NCI-H524 treated with DMSO at 0.1 percent for 48 hours (cell line): ENCODE measurements at places on chromosomes 1 and 21.

DNA sequence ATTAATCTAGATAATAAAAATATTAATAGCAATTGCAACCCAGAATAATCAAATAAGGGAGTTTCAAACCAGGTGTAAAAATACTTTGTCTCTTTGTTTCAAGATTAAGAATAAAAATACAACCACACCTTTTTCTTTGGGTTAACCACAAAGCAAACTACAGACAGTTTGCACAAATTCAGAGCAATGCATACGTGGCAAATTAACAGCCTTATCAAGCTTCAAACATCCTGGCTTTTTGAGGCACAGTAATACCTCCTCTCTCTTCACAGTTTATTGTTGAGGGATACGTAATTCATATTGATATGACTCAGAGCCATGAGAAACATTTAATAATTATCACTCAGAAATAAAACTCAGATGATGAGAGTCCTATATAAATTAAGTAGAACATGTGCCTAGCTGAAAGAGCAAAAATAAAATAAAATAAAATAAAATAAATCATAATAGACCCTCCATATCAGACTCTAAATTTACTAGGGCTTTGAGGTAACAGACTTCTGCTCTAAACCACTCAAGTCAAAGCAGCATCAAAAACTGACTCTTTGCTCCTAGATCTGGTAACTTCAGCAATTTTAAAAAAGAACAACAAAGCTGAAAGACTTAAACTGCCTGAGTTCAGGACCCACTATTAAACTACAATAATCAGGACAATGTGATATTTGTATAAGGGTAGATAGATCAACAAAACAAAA is 11.4 kb downstream of the EDEM3 start:
- no peak for DNase-seq

DNA sequence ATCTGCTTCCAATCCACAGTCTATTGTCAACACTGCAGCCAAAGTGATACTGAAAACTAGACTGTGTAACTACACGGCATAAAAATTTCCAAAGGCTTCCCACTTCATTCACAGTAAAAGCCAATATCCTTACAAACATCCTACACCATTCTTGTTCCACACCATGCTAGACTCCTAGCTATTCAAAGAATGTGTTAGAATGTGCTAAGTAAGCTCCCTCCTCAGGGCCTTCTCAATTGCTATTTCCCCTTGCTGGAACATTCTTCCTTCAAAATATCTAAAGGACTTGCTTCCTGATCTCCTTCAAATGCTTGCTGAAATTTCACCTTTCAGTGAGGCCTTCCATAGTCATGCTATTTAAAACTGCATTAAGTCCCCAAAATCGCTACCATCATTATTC is 228.1 kb downstream of the AKT3 start:
- no peak for DNase-seq

DNA sequence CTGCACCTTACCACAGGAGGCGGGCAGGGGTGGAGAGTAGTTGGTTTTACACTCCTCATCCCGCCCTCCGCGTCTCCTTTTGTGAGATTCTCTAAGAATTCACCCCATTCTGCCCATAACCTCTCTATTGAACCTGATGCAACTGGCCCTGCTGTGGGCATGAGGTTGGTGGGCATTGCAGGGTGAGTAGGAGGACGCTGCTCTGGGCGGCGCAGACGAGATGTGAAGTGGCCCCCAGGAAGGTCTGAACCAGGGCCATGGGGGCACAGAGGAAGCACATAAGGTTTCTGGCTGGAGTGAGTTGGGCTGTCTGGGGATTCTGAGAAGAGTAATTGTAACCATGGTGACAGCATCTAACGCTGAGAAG is 8.8 kb downstream of the PADI1 start:
- no peak for DNase-seq

- DNase-seq: no peak
These were observed 63.2 kb downstream of the FOXD2 start for GRCh38 chr1:47501069-47501468.

- no peak for DNase-seq
These were observed 167.2 kb upstream of the IRF2BP2 start for GRCh38 chr1:234776876-234777855.

- no peak for DNase-seq
These were observed 158.0 kb upstream of the CACYBP start for GRCh38 chr1:174841747-174842146.

- no peak for DNase-seq
These were observed 11.3 kb downstream of the SLC25A24 start for GRCh38 chr1:108188801-108189200.

GRCh38 chr1:197081117-197081753 is 14.2 kb upstream of the F13B start:
- no peak for DNase-seq

- no peak for DNase-seq
These were observed 36.3 kb downstream of the LRP8 start for GRCh38 chr1:53291574-53291973.
